ENCODE measurements at places on chromosomes 5 and 9. TPM values are rescaled to one million over a fixed set of nuclear protein-coding genes. Genes with fewer than 3 reads are reported as not detected.

DNA sequence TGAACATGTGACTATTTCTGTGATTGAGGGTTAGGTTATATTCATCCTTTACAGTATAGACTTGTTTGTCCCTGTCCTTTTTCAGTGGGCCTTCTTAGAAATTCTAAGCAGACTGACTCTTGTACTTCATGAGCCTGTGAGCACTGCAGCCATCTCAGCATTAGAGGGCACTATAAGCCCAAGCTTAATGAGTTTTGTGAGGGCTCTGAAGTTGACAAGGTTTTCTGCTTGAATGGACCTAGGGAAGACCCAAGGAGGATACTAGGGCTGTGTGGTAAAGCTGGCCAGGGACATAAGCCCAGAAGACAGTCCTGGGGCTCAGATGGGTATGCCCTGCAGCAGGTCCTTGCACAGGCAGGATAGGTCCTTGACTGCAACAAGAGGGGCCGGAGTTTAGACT lies 126.5 kb downstream of the MRPS30 start:
- no peak overlapping the region for H3K4me3 ChIP-seq
- H3K36me3 ChIP-seq = no peaks in the 10 kb centered on the region
- no peaks in the 10 kb centered on the region for H3K4me1 ChIP-seq
- no peaks in the 10 kb centered on the region for H3K27me3 ChIP-seq
- H3K27ac ChIP-seq = no peak overlapping the region
- DNase-seq = no peak

DNA sequence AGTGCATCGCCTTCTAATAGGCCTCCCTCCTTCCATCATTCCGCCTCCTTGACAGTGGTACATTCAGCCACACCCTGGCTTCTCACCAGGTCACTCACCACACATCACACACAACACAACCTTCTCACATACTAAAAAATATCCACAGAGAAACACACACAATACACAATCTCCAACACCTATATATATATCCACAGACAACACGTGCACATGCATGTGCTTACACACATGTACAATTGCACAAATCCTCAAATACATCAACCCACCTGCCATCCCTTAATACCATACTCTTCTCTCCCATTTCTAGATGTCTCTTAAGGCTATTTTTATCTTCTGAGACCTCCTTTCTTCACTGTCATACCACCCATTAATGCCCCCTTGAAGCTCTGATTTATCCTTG lies 57.6 kb downstream of the PPP2R2B start:
- H3K27me3 ChIP-seq = no peaks in the 10 kb centered on the region
- no peaks in the 10 kb centered on the region for H3K36me3 ChIP-seq
- H3K4me1 ChIP-seq = no peaks in the 10 kb centered on the region
- H3K27ac ChIP-seq = no peak overlapping the region
- H3K4me3 ChIP-seq = no peak overlapping the region
- no peak for DNase-seq

GRCh38 chr5:26757941-26758340 lies 280.4 kb downstream of the CDH9 start:
- H3K27me3 ChIP-seq = no peaks in the 10 kb centered on the region
- no peak for DNase-seq

DNA sequence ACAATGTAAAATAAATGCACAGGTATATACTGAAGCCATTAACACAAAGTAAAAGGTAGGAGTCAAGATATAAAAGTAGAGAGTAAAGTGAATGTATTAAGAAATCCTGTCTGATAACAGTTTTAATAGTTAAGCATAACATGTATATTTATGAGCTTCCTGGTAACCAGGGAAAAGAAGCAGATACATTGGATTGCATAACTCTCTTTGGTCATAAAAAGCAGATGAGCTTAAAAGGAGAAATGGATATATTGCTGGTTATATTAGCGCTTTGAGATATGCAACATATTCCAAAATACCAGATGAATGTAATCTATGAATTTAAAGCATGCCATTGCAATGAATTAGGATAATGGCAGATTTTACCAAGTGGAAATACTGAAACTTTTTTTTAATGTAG lies 6.2 kb upstream of the TNFSF8 start:
- DNase-seq = no peak
- no peak overlapping the region for H3K27ac ChIP-seq
- H3K27me3 ChIP-seq = no peaks in the 10 kb centered on the region
- H3K36me3 ChIP-seq = no peaks in the 10 kb centered on the region
- H3K4me3 ChIP-seq = no peak overlapping the region

DNA sequence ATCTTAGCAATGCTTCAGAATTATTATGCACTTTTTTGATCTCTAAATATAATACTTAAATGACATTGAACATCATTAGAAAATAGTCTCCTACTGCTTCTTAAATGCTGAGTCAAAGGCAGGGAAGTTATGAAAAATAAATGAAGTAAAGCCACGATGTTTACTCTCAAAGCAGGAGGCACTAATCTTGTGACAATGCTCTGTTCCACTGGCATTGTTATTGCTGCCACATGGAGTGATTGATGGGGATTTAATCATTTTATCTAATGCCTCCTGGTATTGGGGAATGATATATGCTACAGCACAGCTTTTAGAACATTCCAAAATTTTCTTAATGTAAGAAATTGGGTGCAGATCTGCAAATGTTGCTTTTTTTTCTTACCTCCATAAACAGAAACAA lies 1655.4 kb upstream of the NUDT12 start:
- no peaks in the 10 kb centered on the region for H3K27me3 ChIP-seq
- H3K4me1 ChIP-seq = no peaks in the 10 kb centered on the region
- no peak for DNase-seq
- H3K4me3 ChIP-seq = no peak overlapping the region
- no peaks in the 10 kb centered on the region for H3K36me3 ChIP-seq

- peaks cover 9% of the 10 kb centered on the region for H3K27me3 ChIP-seq
- peaks cover 8% of the 10 kb centered on the region for H3K4me1 ChIP-seq
- H3K36me3 ChIP-seq = peaks cover 4% of the 10 kb centered on the region
- DNase-seq = no peak
- no peak overlapping the region for H3K27ac ChIP-seq
These were observed 4.9 kb downstream of the TPRN start for GRCh38 chr9:137195525-137196220.

DNA sequence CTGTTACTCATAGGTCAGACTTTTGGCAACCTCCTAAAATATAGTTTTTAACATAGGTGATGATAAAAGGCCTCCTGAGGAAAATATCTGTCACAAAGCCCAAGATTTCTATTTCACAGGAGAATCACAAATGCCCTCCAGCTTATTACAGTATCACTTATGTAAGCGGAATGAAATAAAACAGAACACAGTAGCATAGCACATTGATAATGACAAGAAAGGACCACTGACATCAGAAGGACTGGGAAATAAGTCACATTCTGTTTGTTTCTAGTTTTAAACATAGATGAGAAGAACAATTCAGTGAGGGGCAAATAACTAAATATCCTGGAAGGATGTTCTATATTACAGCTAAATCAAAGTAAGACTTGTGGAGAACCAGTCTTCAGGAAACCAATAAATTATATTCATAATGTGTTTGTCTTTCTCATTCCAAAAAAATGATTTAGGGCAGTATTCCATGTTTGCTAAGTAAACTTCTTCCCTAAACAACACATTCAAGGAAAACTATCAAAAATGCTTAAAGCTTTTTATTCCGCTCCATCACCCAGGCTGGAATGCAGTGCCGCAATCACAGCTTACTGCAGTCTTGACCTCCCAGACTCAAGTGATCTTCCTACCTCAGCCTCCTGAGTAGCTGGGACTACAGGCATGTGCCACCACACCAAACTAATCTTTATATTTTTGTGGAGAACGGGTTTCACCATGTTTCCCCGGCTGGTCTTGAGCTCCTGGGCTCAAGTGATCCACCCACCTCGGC lies 20.8 kb upstream of the CTNNAL1 start:
- H3K36me3 ChIP-seq = peaks cover 43% of the 10 kb centered on the region
- H3K4me1 ChIP-seq = no peaks in the 10 kb centered on the region
- H3K4me3 ChIP-seq = no peak overlapping the region

DNA sequence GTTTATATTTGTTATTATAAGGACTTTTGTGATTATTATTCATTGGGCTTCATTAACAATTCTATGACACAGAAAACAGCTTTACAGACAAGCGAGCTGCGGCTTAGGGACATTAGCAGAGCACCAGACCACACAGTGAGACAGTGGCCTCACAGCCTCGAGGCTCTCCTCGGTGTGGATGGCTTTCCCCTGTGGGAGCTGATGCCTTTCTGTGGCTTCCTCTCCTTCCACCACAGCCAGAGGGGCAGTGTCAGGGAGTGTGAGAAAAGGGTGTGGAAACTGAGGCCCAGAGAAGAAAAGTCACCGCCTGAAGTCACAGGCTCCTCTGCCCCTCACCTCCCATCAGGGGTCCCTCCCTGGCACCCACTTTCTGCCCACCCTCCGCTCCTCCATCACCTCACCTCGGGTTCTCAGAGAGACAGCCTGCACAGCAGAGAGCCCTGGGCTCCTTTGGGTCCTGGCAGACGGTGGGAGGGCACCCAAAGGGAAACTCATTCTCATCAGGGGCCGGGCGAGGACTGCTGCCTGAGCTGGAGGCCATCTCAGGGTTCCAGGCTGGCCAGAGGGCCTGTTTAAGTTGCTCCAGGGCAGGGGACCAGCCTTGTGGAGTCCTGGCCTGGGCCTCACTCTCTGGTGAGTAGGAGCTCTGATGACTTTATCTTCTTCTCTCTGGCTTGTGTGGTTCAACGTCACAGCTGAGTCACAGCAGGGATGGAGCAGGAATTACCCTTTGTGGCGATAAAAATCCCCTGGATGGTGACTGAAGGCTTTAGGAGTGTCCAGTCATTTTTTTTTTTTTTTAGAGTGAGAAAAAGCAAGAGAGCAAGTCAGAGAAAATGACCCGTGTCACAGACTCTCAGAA lies 830 bp downstream of the TRAF1 start:
- DNase-seq = no peak
- H3K27me3 ChIP-seq = no peaks in the 10 kb centered on the region
- H3K27ac ChIP-seq = peak overlapping the region; percentile 96
- no peaks in the 10 kb centered on the region for H3K36me3 ChIP-seq

DNA sequence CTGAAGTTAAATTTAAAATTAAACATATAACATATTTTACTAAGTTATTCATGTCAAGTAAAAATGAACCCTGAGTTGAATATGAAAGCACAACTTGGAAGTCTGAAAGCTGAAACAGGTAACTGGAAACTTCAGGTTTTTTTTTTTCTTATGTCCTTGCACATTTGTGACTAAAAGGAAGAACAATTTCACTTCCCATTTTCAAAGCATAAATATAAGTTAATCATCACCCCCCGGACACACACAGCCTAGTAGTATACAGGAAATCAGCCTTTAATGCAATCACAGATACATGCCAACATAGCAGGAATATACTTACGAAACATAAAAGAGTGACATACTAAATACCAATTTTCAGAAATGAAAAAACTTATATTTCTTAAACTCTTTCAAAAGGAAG lies 225.9 kb downstream of the RFX3 start:
- DNase-seq = no peak
- H3K27me3 ChIP-seq = no peaks in the 10 kb centered on the region
- H3K4me1 ChIP-seq = no peaks in the 10 kb centered on the region
- no peak overlapping the region for H3K4me3 ChIP-seq

DNA sequence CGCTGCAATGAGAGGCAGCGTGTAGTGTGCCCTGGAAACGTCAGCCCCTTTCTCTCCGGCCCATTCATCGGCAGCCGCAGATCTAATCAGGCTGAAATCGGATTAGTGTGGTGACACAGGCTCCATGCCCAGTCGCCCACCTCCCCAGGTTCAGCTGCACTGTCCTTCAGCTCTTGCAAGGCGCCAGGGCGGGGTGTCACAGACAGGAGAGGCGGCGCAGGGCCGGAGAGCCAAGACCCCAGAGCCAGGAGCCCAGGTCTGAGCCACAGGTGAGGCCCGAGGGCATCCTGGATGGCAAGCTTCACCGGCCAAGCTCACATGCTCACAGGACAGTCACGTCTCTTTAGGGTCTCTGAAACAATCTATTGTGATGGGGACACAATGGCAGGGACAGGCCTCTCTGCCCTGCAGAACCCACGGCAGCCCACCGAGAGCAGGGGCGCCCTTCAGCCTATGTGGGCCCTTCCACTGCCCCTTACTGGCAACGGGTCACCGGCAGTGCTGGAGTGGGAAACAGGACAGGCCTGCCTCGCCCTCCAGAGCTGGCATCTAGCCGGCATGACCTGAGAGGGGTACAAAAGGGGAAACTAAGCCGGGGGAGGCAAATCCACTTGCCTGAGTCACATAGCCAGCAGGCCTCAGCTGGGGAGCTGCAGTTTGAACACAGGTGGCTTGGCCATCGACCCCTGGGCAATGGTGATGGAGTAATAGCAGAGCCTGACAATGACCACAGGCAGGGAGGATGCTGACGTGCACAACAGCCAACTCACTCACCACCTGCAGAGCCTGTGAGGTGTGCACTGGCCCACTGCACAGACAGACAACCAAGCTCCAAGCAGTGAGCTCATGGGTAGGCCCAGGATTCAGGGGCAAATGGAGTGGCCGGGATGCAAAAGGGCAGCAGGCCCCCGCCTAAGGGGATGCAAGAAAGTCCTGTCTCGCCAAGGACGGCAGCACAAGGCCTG lies 48.1 kb downstream of the VAV2 start:
- DNase-seq = peak; percentile 62
- H3K27ac ChIP-seq = peak overlapping the region; percentile 58
- no peaks in the 10 kb centered on the region for H3K27me3 ChIP-seq
- H3K4me3 ChIP-seq = no peak overlapping the region

DNA sequence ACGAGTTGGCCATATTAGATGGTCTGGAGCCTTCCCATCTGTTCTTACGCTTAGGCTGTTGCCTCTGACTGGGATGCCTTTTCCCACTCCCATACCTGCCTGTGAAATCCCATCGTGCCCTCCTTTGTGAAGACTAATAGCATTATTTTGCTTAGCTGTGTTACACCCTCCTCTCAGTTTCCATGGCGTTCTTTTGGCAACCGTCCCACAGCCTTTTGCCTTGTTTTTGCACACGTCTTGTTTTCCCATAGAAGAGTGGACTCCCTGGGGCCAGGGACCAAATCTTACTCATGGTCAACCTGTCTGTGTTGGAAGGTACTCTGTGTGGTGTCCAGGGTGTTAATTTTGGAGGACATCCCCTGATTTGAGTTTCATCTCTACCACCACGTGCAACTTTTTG lies 242.1 kb downstream of the HSPA4 start:
- no peak overlapping the region for H3K27ac ChIP-seq
- no peak for DNase-seq
- H3K4me1 ChIP-seq = no peaks in the 10 kb centered on the region
- no peaks in the 10 kb centered on the region for H3K36me3 ChIP-seq

- H3K4me1 ChIP-seq = no peaks in the 10 kb centered on the region
- H3K27ac ChIP-seq = no peak overlapping the region
- DNase-seq = no peak
- H3K27me3 ChIP-seq = no peaks in the 10 kb centered on the region
- H3K4me3 ChIP-seq = no peak overlapping the region
These were observed 73.4 kb upstream of the PPARGC1B start for GRCh38 chr5:149656576-149657182.

Gene KIAA0825
- total RNA-seq = 11.2 TPM

Gene ABO
- total RNA-seq = 3.6 TPM

Gene ACOT12
- total RNA-seq = not detected

Gene MAMDC4
- total RNA-seq = 17.8 TPM

Gene PFN3
- not detected for total RNA-seq

Gene ENTPD2
- not detected for total RNA-seq

Gene PCDHGB6
- 3.1 TPM for total RNA-seq

Gene PCDHA9
- 0.14 TPM for total RNA-seq
